Heart left ventricle (tissue), 16 donors: ENCODE measurements at places on chromosomes 7 and 10. TPM values are rescaled to one million over a fixed set of nuclear protein-coding genes. Genes with fewer than 3 reads are reported as not detected.

- peak; percentile 84 for DNase-seq
These were observed 2.0 kb upstream of the TNRC18 start for GRCh38 chr7:5425507-5426225.

DNA sequence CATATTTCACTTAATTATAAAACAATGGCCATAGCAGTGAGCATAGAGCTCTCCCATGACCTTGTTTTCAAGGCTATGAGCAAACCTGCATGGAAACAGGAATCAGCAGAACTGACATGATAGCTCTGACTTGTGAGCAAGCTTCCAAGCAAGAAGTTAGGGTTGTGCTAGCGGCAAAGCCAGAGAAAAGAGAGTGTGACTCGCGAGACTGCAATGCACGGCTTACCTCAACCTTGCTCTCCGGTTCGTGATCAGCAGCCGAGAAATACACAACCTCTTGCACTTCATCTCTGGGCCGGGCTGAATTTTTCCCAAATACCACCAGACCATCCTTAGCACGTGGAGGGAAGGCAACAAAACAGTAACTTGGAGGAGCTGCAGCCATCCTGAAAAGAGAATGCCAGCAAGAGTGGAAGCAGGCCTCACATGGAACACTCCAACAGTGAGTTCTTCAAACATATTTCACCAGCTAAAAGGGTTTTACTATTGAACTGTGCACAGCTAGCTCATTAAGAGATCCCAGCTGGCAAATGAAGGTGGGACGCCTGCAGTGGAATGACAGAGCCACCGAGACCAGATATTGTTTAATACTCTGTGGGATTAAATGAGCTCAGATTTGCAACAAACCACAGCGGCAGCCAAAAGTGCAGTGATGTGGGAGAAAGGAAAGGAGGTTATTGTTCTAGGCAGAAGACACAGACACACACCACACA is 20.8 kb downstream of the SCRN1 start:
- DNase-seq = no peak

GRCh38 chr7:105830405-105831301 is 45.7 kb downstream of the ATXN7L1 start:
- DNase-seq = no peak

- no peak for DNase-seq
These were observed 68.8 kb upstream of the ATRNL1 start for GRCh38 chr10:115024371-115024770.

DNA sequence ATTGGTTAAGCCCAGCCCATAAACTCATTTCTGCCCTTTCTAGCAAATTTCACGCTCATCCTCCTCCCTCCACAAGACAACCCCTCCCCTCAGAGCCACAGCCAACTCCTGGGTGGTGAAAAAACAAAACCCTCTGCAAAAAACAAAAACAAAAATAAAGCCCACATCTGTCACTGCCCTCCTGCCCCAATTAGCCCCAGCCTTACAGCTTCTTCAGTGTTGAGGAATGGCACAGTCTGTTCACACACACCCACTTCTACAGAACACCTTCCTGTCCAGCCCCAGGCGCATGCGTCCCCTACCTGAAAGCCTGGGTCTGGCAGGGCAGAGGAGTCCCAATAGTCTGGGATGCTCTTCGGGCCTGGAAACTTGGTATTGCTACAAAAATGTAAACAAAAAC is 34.4 kb downstream of the PARP12 start:
- no peak for DNase-seq

DNA sequence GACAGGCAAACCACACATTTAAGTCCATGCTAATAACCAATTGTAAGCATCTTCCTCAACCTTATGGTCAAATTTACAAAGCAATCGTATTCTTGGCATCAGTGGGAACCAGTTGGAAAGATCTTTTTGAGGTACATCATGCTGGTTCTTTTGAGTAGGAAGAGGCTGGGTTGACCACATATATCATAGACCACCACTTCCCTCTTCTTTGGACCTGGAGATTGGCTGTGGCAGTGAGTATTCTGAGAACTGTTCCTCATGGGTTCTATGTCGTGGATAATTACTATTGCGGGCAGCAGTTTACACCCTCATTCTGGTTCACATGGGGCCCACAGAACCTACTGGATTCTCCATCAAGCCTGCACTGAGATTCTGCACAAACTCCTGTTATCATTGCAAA is 35.5 kb upstream of the C1GALT1 start:
- DNase-seq = no peak

GRCh38 chr10:70927189-70927943 is 39.0 kb upstream of the PCBD1 start:
- no peak for DNase-seq

DNA sequence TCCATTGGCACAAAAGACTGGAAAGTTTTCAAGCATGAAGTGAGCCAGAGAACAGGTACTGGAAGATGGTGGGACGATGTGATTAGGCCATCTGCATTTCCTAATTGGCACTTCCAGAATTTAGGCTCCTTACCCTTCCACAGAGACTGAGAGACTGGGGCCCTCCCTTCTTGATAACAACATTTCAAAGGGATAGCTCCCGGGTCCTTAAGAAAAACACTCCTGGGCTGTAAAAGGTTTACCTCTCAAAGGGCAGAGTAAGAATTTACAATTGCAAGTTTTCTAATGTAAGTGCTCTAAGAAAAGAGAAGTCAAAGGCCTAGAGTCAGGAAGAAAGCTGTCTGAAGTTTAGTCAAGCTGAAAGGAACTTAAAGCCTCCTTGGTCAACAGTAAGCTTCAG is 559.5 kb upstream of the C7orf33 start:
- no peak for DNase-seq

Gene ITGA8
- total RNA-seq = 0.93 TPM
